LNCaP clone FGC (cell line): ENCODE measurements at places on chromosomes 6 and 20.

DNA sequence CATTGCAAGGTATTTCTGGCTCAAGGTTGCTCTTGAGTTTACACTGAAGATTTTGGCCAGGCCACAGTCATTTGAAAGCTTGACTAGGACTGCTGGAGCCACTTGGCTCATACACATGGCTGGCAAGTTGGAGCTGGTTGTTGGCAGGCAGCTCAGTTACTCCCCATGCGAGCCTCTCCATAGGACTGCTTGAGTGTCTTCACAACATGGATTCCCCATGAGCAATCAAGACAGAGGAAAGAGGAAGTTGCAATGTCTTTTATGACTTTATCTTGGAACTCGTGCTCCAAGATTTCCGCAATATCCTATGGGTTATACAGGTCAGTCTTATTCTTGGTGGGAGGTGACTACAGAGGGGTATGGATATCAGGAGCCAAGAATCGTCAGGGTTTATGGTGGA lies 1.4 kb upstream of the MANBAL start:
- no peak for DNase-seq

- DNase-seq = no peak
These were observed 133.7 kb upstream of the STMND1 start for GRCh38 chr6:16968101-16968500.

- DNase-seq = no peak
These were observed 58.6 kb upstream of the ZNF217 start for GRCh38 chr20:53652090-53652858.

DNA sequence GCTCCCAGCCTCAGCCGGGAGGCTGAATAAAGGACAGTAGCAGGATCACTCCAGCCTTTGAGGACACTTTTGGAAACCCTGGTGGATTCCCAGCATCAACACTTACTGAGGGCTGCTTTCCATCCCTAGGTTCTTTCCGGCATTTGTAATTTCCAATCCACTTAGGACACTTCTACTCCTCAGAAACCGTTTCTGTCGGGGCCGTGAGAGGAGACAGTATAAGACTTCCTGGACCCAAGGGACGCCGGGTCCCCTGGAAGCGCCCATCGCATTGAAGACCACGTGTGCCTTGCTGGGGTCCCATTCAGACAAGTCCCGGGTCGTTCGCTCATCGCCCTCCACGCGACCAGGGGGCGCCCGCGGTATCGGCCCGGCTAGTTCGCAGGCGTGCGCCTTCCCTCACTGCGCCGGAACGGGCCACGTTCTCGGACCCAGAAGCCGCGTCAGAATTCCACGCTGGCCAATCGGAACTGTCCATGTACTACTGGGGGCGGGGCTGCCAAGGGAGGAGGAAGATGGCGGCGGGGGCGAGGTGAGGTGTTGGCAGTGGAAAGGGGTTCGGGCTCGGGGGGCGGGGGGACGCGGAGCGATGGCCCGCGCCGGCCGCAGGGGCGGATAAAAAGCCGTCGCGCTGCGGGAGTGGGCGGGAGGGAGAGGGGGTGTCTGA lies at the start of gene NUS1:
NUS1 (plus strand) TSS at position 479 of the 667 bp plus-strand sequence. CDS start 202 bp downstream, outside the sequence.
- peak; percentile 83 for DNase-seq

DNA sequence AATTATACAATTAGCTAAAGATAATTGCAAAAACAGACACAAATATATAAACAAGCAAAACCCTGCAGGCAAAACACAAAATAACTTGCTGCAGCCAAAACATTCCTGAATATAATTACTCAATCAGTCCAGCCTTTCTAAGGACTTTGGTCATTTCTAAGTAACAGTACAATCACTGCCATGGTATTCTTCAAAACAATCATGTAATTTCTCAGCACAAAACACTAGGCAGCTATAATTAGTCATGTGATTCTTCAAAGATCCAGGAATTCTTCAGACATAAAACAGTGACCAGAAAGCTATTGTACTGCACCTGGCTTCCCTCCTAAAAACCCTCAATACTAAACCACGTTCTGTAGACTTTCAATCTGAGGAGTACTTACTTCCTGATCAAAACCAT lies 881.1 kb downstream of the EPHA7 start:
- DNase-seq = no peak

- no peak for DNase-seq
These were observed 46.4 kb downstream of the HEBP2 start for GRCh38 chr6:138450445-138450844.

- no peak for DNase-seq
These were observed 2.9 kb downstream of the RAB32 start for GRCh38 chr6:146546443-146547043.

DNA sequence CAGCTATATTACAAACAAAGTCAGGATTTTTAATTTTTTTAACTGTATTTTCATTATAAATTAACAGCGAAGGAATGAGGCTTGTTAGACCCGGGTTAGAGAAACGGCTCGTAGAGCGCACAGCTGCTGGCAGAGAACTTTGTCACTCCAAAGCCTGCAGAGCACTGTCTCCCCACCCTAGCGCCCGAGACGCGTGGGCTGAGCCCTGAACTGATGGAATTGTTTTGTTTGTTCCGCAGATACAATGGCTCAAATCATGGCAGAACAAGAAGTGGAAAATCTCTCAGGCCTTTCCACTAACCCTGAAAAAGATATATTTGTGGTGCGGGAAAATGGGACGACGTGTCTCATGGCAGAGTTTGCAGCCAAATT lies 810 bp downstream of the LAMP5 start:
- DNase-seq = no peak

DNA sequence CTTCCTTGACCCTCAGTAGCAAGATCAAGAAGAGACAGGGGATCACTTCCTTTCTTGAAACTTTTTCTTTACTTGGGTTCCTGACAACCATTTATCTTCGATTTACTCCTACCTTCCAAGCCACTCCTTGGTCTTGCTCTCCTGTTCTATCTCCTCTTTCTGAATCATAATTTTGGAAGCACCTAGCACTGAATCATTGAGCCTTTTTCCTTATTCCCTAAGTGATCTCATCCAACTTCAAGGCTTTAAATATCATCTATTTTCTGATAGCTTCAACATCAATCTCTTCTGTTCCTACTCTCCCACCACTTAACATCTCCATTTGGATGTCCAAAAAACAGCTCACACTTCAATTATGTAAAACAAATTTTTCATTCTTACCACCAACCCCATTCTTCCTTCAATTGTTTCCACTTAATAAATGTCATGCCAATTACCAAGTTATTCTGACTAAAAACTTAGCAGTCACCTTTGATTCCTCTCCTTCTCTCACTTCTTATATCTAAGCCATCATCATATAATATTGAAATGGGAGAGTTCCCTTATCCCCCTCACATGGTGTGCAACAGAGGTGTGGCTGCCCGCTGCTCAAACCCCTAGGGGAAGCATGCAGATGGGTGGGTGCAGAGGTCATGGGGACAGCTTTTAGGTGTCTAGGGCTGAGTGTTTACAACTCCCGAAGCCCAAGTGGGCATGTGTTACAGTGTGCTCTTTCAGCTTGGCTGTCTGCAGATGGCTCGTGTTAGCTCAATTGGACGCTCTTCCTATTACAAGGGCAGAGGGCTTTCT lies 23.4 kb upstream of the TRDN start:
- no peak for DNase-seq
